ENCODE measurements at places on chromosomes 11 and 22.

GRCh38 chr22:30922151-30922611, 46.4 kb downstream of the MORC2 start:
- H3K27ac ChIP-seq: peak overlapping the region; percentile 9
- H3K36me3 ChIP-seq: peaks cover 6% of the 10 kb centered on the region
- H3K27me3 ChIP-seq: no peaks in the 10 kb centered on the region
- H3K4me1 ChIP-seq: peaks cover 22% of the 10 kb centered on the region
- peak overlapping the region; percentile 44 for H3K4me3 ChIP-seq

- no peaks in the 10 kb centered on the region for H3K36me3 ChIP-seq
- DNase-seq: no peak
- no peaks in the 10 kb centered on the region for H3K27me3 ChIP-seq
- H3K4me3 ChIP-seq: no peak overlapping the region
Measured at GRCh38 chr11:13954591-13954990, 7.9 kb upstream of the SPON1 start.

GRCh38 chr11:11966826-11967668, 41.4 kb downstream of the DKK3 start:
- H3K27ac ChIP-seq: no peak overlapping the region
- H3K27me3 ChIP-seq: peaks cover 3% of the 10 kb centered on the region
- H3K4me1 ChIP-seq: no peaks in the 10 kb centered on the region
- H3K36me3 ChIP-seq: no peaks in the 10 kb centered on the region

DNA sequence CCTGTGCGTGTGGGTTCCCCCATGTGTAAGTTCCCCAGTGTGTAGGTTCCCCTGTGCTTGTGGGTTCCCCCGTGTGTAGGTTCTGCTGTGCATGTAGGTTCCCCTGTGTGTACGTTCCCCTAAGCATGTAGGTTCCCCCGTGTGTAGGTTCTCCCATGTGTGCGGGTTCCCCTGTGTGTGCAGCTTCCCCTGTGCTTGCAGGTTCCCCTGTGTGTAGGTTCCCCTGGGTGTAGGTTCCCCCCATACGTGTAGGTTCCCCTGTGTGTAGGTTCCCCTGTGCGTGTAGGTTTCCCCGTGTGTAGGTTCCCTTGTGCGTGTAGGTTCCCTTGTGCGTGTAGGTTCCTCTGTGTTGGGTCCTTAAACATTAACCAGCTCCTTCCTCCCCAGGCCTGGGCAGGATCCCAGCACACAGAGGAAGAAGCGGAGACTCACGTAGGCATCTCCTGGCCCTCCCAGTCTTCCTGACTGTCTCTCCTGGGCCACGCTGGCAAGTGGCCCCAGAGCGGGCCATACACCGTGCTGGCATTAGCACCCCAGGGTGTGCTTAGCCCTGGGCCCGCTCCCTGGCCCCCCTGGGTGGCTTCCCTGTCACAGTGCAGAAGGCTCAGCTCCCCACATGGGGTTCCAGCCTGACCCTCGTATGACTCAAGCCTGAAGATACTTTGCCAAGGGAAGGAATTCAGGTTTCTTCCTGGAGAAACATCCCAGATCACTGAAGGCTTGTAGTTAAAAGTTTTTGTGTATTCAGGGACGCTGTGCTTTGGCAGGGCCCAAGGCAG, 2.8 kb upstream of the GRAMD4 start:
- peaks cover 25% of the 10 kb centered on the region for H3K4me1 ChIP-seq
- no peaks in the 10 kb centered on the region for H3K27me3 ChIP-seq
- H3K27ac ChIP-seq: no peak overlapping the region
- H3K36me3 ChIP-seq: no peaks in the 10 kb centered on the region
- H3K4me3 ChIP-seq: no peak overlapping the region

GRCh38 chr22:49214976-49215375, 612.7 kb downstream of the BRD1 start:
- no peak overlapping the region for H3K4me3 ChIP-seq
- H3K27me3 ChIP-seq: no peaks in the 10 kb centered on the region
- no peaks in the 10 kb centered on the region for H3K36me3 ChIP-seq
- no peak overlapping the region for H3K27ac ChIP-seq
- DNase-seq: no peak

- H3K27ac ChIP-seq: no peak overlapping the region
- no peaks in the 10 kb centered on the region for H3K27me3 ChIP-seq
- H3K4me1 ChIP-seq: no peaks in the 10 kb centered on the region
- DNase-seq: no peak
Measured at GRCh38 chr11:117378976-117379865, 51.6 kb downstream of the CEP164 start.

DNA sequence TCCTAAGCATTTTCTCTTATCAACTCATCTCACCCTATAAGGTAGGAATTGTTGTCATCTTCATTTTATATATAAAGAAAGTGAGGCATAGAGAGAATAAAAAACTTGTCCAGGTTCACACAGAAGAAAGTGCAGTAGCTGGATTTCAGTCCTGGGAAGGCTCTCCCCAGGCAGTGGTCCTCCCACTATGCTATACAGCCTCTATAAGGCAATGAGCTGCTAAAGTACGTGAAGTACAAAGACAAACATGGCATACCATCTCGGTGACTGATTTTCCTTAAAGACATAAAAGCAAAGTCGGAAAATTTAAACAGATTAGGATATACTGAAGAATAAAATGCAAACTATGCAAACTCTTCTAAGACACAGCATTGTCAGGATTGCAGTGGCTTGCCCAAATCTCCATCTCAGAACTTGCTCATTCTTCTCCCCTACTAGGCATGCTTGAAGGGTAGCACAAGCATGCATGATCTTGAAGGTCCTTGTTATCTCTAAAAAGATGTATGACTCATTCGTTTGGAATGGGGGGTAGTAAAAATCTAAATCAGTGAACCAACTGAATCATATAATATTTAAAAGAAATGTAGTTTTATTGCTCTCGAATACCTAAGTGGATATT, 97.8 kb upstream of the CSNK2A3 start:
- no peak overlapping the region for H3K27ac ChIP-seq
- no peaks in the 10 kb centered on the region for H3K4me1 ChIP-seq
- no peak overlapping the region for H3K4me3 ChIP-seq
- no peak for DNase-seq
- H3K36me3 ChIP-seq: no peaks in the 10 kb centered on the region

DNA sequence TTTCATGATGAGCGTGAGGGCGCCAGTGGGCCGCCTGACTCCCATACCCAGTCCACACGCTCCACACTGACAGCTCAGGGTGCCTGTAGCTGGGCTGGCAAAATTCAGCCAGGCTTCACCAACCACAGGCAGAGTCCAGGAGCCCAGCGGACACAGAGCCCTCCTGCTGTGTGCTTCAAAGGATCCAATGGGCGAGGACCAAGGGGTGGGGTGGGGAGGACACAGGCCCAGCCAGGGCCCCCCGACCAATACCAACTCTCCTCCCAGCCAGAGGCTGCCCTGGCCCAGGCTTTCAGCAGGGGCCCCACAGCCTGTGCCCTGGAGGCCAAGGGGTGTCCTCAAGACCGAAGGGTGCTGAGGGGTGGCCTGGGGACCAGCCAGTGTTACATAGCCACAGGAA, 336.1 kb downstream of the CTTN start:
- no peak overlapping the region for H3K4me3 ChIP-seq
- no peaks in the 10 kb centered on the region for H3K4me1 ChIP-seq
- no peaks in the 10 kb centered on the region for H3K27me3 ChIP-seq

- no peaks in the 10 kb centered on the region for H3K27me3 ChIP-seq
- H3K4me3 ChIP-seq: no peak overlapping the region
- no peaks in the 10 kb centered on the region for H3K36me3 ChIP-seq
- peaks cover 41% of the 10 kb centered on the region for H3K4me1 ChIP-seq
Measured at GRCh38 chr11:44595964-44596381, 30.5 kb downstream of the CD82 start.

- no peaks in the 10 kb centered on the region for H3K4me1 ChIP-seq
- DNase-seq: no peak
- H3K27ac ChIP-seq: no peak overlapping the region
- no peak overlapping the region for H3K4me3 ChIP-seq
- H3K36me3 ChIP-seq: no peaks in the 10 kb centered on the region
- H3K27me3 ChIP-seq: no peaks in the 10 kb centered on the region
Measured at GRCh38 chr22:27218012-27218920, 560.9 kb downstream of the MIAT start.

GRCh38 chr11:81207421-81208054, 1526.1 kb downstream of the FAM181B start:
- H3K27ac ChIP-seq: no peak overlapping the region
- DNase-seq: no peak
- H3K36me3 ChIP-seq: no peaks in the 10 kb centered on the region
- no peak overlapping the region for H3K4me3 ChIP-seq
- no peaks in the 10 kb centered on the region for H3K27me3 ChIP-seq

GRCh38 chr11:108697872-108698473, 33.1 kb downstream of the DDX10 start:
- DNase-seq: peak; percentile 3
- no peak overlapping the region for H3K27ac ChIP-seq
- H3K36me3 ChIP-seq: peaks cover 5% of the 10 kb centered on the region
- H3K4me1 ChIP-seq: no peaks in the 10 kb centered on the region

DNA sequence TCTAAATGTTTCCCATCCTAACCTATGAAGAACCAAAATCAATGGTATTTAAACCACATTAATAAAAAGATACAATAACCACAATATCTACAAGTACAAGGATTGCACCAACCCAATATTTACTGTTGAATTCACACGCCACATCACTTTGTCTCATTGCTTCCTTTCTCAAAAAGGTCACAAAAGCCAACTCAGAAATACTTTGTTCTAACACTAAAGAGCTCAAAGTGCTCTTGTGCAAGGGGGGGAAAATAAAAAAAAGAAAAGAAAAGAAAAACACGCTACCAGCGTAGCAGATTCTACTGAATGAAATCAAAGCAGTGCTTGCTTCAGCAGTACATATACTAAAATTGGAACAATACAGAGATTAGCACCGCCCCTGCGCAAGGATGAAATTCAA, 10.5 kb upstream of the ARHGAP32 start:
- no peak overlapping the region for H3K27ac ChIP-seq
- DNase-seq: no peak
- no peaks in the 10 kb centered on the region for H3K4me1 ChIP-seq
- no peaks in the 10 kb centered on the region for H3K36me3 ChIP-seq
- H3K4me3 ChIP-seq: no peak overlapping the region
- H3K27me3 ChIP-seq: no peaks in the 10 kb centered on the region

DNA sequence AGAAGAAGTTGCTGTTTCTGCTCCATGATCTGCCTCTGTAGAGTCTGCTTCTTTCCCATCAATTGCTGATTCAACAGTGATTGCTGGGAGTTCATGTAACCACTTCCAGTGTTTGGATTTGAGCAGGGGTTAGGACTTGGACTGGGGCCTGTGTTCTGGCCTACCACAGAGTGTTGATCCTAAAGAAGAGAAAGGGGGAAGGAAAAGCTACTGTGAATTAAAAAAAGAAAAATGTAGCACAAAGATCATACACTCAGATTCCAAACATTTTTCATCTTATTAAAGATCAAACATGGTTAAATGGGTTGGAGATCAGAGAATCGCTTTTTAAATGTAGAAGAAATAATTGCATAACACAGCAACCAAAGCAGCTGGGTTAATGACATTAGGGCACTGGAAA, 67.6 kb upstream of the MTMR2 start:
- H3K4me3 ChIP-seq: no peak overlapping the region
- H3K4me1 ChIP-seq: no peaks in the 10 kb centered on the region
- H3K27ac ChIP-seq: no peak overlapping the region
- peaks cover 14% of the 10 kb centered on the region for H3K36me3 ChIP-seq
- DNase-seq: no peak
- H3K27me3 ChIP-seq: no peaks in the 10 kb centered on the region

GRCh38 chr11:74417379-74417804, 19.2 kb upstream of the PGM2L1 start:
- no peaks in the 10 kb centered on the region for H3K36me3 ChIP-seq
- H3K4me1 ChIP-seq: peaks cover 7% of the 10 kb centered on the region
- no peak overlapping the region for H3K27ac ChIP-seq
- H3K27me3 ChIP-seq: no peaks in the 10 kb centered on the region
- no peak overlapping the region for H3K4me3 ChIP-seq
- DNase-seq: no peak

DNA sequence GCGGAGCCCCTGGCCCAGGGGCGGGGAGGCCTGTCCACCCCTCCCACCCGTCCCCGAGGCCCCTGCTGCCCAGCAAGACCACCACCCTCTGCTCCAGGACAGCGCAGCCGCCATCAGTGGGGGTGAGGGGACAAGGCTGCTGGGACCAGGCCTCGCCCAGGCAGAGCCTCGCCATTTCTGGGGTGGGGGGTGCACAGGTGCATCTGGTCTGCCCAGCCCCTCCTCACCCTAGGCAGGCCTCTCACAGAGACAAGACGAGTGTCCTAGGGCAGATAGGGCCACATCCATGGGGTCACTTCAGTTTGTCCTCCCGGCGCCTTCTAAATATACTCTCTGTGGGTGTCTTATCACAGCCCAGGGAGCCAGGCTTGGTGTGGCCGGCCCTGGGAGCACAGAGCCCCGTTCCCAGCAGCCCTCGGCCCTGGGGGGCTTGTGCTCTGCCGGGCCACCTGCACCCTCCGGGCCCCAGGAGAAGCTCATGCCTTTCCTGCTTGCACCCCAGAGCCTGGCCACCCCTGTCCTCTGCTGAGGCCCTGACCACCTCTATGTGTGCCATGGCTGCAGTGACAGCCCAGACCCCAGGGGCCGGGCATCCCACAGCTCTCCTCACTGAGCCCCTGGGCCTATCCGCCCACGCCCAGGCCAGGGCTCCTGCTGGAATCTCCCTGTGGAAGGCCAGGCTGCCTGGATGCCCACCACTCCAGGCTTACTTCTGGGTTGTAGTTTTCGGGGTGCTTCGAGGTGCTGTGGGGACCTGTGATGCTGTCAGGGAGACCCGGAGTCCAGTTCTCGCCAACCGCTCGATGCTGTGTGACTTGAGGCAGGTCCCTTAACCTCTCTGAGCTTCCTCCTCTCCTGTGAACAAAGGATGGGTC, 70.8 kb downstream of the KCNQ1 start:
- H3K27me3 ChIP-seq: no peaks in the 10 kb centered on the region
- no peaks in the 10 kb centered on the region for H3K4me1 ChIP-seq
- no peak overlapping the region for H3K27ac ChIP-seq
- no peak overlapping the region for H3K4me3 ChIP-seq
- no peaks in the 10 kb centered on the region for H3K36me3 ChIP-seq

DNA sequence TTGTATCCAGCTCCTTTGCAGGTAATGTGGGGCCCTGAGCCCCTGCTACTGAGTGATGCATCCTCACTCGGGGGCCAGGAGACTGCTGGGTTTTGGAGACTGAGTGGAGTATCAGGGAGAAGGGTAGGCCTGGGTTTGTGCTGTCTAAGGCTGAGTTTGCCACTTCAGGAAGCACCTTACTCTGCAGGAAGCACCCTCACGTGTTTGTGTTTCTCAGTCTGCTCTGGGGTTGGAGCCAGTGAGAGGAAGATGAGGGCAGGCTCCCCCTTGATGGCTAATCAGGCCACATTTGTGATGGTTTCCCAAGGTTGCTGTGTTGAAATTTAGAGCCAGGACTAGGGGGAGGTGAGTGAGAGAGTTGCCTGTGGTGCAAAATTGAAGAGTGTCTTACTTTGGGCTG, 13.7 kb upstream of the THY1 start:
- H3K4me1 ChIP-seq: peaks cover 6% of the 10 kb centered on the region
- H3K4me3 ChIP-seq: no peak overlapping the region
- no peak overlapping the region for H3K27ac ChIP-seq
- H3K36me3 ChIP-seq: no peaks in the 10 kb centered on the region
- no peaks in the 10 kb centered on the region for H3K27me3 ChIP-seq

- no peaks in the 10 kb centered on the region for H3K4me1 ChIP-seq
- no peak for DNase-seq
- no peaks in the 10 kb centered on the region for H3K27me3 ChIP-seq
- no peak overlapping the region for H3K27ac ChIP-seq
- H3K4me3 ChIP-seq: no peak overlapping the region
- no peaks in the 10 kb centered on the region for H3K36me3 ChIP-seq
Measured at GRCh38 chr11:34274712-34275398, 83.0 kb downstream of the ABTB2 start.

GRCh38 chr11:110297726-110298300, 1.4 kb upstream of the RDX start:
- H3K4me1 ChIP-seq: peaks cover 8% of the 10 kb centered on the region
- no peak for DNase-seq
- H3K27ac ChIP-seq: no peak overlapping the region
